ENCODE measurements at places on chromosomes 5 and 9. TPM values are rescaled to one million over a fixed set of nuclear protein-coding genes. Genes with fewer than 3 reads are reported as not detected.

DNA sequence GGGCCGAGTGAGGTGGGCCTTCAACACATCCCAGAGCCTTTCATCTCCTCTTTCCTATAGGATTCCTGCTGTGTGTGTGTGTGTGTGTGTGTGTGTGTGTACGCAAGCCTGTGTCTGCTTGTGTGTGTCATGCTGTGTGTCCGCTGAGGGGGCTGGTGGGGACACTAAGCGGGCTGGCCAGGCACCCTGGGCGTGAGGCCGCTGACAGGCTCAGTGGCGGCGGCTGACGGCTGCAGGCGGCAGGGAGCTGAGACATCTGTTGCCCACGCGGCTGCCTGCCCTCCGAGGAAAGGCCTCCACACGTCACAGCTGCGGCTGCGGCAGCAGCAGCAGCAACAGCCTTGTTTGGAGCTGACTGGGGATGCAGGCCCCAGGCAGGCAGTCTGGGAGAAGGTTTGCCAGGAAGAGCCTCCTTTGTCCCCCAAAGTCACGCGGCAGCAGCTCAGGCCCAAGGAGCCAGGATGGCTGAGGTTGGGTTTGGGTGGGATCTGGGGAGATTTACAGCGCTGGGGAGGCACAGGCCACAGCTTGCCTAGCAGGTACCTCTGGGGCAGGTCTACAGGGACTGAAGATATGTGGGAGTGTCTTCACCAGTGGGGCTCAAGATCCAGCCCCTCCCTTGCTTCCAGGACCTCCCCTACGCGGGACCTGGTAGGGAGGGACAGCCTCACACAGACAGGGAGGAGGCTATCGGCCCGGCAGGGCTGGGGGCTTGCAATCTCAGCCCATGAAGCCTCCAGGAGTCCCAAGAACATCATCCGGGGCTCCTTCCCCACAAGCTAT, 1.8 kb downstream of the PDLIM4 start:
- peaks cover 12% of the 10 kb centered on the region for H3K36me3 ChIP-seq
- DNase-seq: peak; percentile 95
- H3K27me3 ChIP-seq: no peaks in the 10 kb centered on the region

GRCh38 chr9:129283291-129283691, 105.2 kb upstream of the IER5L start:
- peaks cover 3% of the 10 kb centered on the region for H3K4me1 ChIP-seq
- DNase-seq: no peak
- no peak overlapping the region for H3K27ac ChIP-seq
- no peak overlapping the region for H3K4me3 ChIP-seq

DNA sequence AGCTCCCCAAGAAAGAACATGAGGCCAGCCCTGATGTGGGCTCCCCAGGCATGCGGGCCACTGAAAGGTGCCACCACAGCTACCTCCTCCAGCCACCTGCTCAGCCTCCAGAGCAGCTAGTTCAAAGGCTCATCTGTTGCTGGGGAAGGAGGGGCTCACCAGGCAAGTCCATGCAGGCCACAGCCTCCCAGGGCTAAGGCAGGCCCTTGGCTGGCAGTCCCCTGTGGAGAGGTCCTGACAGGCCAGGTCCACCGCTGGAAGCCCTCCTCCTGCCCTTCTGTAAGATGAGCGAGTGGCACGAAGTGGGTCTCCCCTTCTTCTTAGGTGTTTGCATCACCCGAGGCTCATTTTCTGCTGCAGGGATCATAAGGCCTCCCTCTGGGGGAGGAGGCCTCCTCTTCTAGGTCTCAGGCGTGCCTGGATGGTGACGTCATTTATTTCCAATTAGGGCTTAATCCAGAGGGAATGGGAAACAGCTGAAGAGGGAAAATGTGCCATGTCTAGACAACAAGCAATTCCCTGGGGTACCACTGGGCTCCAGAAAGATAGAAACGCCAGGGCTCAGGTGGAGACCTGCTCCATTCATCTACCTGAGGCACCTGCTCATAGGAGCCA, 91.6 kb downstream of the CFAP90 start:
- no peaks in the 10 kb centered on the region for H3K4me1 ChIP-seq
- H3K27me3 ChIP-seq: no peaks in the 10 kb centered on the region
- no peaks in the 10 kb centered on the region for H3K36me3 ChIP-seq
- no peak overlapping the region for H3K27ac ChIP-seq
- no peak overlapping the region for H3K4me3 ChIP-seq
- DNase-seq: no peak

DNA sequence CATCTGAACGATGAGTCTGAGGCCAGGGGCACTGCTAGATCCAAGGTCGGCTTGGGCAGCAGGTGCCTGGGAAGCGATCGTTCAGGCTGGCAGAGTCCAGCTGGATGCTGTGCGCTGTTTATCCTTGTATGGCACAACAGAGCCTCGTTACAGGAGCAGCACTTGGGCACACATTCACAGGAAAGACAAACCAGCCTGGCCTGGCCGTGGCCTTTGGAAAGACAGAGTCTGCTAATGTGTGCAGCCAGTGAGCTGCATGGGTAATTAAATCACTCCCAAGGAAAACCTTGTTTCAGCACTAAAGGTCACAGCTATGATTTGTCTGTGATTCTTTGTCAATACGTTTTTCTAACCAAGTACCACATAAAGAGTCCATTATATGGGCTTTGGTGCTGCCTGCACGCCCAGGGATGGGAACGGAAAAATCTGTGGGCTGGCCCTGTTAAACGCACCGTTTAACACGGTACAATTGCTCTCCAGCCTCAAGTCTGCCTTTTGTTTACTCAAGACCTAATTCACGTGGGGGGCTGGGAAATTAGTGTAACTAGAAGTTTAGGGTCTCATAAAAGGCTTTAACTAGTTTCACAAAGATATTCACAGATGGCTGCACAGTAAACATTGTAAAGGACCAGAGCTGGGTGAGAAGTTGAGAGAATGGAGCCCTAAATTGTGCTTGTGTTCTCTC, 509.3 kb downstream of the KDM4C start:
- no peak overlapping the region for H3K27ac ChIP-seq
- DNase-seq: no peak
- no peak overlapping the region for H3K4me3 ChIP-seq
- H3K27me3 ChIP-seq: peaks cover 2% of the 10 kb centered on the region
- H3K36me3 ChIP-seq: no peaks in the 10 kb centered on the region

Gene DMRT2
- not detected for polyA plus RNA-seq

Gene WDR31
- 0.19 TPM for polyA plus RNA-seq

Gene ATP10B
- polyA plus RNA-seq: not detected

Gene TXNDC8
- not detected for polyA plus RNA-seq
